ENCODE measurements at places on chromosomes 4 and X.
A peak's percentile ranks its signal among the peaks of the same experiment; 100 is the strongest.

GRCh38 chrX:136584545-136584944 is 52.5 kb downstream of the VGLL1 start:
- DNase-seq: no peak

GRCh38 chr4:54233697-54234496 is 4.8 kb downstream of the PDGFRA start:
- peak; percentile 49 for DNase-seq

GRCh38 chr4:3046162-3046561 is 28.2 kb downstream of the HTT-AS start:
- no peak for DNase-seq

GRCh38 chr4:155694100-155694785 is 27.6 kb downstream of the GUCY1A1 start:
- no peak for DNase-seq

- no peak for DNase-seq
Observed at GRCh38 chrX:135411893-135412292, 9.9 kb upstream of the SMIM10L2A start.

- no peak for DNase-seq
Observed at GRCh38 chr4:2058264-2059045, 672 bp upstream of the NAT8L start.

DNA sequence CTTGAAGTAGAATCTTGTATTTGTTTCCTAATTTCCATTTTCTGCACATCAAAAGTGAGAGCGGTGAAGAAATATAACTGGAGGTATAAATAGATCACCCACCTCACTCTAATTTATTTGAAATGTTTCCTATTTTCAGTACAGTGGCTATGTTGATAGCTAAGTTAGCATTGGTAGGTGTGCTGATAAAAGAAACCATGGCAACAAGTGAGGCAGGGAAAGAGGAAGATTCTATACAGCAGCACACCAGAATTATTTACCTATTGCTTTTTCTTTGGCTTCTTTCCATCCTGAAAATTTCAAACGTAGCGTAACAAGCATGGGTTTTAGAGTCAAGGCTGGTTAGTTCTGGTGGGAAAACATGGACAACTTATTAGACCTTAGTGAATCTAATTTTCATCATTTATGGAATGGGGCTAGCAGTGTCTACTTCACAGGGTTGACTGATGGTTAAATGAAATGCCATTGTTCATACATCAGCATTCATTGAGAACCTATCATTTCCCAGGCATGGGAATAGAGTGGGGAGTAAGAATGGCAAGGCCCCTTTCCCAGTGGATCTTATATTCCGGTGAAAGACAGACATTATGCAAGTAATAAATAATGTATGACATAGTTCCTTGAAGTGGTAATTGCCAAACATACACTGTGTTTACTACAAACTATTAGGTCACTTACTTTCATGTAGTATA is 30.6 kb upstream of the CTSO start:
- no peak for DNase-seq

GRCh38 chrX:45807572-45808425 is 607.1 kb upstream of the DIPK2B start:
- DNase-seq: no peak

DNA sequence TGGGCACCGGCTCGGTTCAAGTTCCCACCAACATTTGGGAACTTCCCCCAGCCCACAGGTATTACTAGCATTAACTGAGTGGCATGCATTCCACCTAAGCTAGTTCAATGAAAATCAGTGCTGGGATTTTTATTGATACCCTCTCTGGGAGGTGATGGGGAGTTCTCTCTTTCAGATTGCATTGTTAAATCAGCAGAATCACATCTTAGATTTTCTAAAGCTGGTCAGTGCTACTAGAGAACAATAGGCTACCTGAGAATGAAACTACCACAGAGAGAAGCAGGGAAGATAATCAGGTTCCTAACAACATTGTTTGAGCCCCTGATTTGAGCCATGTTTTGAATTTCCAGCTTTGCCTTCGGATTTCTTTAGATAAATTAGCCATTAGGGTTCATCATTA is 16.0 kb downstream of the EPGN start:
- DNase-seq: no peak

- DNase-seq: no peak
Observed at GRCh38 chr4:185902654-185903053, 90.7 kb upstream of the SORBS2 start.

- DNase-seq: no peak
Observed at GRCh38 chr4:140839888-140840790, 84.0 kb upstream of the TBC1D9 start.

DNA sequence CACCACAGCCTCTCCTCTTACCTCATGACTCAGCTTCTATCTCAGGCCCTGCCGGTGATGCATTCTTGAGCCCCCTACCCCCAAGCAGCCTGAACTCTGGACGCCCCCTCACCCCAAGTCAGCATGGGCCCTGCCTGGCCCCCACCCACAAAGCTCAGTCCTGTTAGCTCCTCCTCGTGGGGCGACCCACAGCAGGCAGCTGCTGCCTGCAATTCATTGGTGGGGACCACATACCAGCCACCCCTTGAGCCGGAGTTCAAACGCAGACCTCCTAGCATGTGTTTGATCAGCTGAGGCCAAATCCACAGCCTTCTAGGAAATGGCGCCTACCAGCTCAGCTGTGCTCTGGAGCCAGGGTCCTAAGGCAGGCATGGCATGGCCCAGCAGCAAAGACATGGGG is 111.8 kb downstream of the EFNB1 start:
- DNase-seq: no peak

- no peak for DNase-seq
Observed at GRCh38 chr4:102639598-102639997, 121.2 kb downstream of the MANBA start.

GRCh38 chrX:136736690-136737089 is 44.0 kb downstream of the ARHGEF6 start:
- no peak for DNase-seq

DNA sequence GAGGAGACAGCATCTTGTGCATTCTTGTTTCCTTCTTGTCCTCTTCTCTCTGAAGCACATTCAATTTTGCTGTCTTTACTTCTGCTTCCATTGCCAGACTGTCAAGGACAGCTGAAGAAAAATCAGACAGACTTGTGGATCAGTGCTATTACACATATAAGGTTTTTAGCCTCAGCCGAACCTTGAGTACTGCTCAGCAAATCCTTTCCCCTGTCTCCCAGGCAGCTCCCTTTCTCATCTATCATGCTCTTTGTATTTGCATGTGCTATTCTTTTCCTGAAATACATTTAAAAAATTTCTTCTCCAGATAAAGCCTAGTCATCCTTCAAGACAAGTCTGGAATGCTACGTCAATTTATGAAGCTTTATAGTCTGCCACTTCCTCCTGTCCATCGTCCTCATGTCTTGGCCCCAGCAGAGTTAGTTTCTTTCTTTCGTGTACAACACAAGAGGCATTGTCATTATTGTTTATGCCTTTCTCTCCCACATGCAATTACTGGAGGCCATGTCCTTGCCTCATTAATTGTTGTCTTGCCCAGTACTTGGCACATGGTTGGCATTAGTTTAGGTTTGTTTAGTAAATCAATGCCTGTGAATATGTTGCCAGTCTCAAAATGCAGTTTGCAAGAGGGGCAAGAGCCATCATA is 45.1 kb downstream of the ADGRL3 start:
- DNase-seq: no peak

DNA sequence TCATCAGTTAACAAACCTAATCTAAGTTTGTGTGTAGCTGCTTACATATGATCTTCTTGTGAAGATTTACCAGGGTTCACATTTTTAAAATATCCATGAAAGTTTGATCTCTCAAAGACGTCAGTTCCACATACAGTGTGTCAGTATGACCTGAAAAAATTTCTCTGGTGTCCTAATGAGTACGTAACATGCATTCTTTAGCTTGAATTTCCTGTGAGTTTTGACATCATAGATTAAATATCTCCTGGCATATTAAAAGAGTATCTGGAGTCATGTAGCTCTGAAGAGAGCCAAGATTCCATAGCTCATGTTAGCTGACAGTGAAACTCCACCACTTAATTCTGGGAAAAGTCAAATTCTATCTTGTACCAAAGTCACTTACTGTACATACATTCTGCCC is 43.9 kb upstream of the PDLIM5 start:
- no peak for DNase-seq

DNA sequence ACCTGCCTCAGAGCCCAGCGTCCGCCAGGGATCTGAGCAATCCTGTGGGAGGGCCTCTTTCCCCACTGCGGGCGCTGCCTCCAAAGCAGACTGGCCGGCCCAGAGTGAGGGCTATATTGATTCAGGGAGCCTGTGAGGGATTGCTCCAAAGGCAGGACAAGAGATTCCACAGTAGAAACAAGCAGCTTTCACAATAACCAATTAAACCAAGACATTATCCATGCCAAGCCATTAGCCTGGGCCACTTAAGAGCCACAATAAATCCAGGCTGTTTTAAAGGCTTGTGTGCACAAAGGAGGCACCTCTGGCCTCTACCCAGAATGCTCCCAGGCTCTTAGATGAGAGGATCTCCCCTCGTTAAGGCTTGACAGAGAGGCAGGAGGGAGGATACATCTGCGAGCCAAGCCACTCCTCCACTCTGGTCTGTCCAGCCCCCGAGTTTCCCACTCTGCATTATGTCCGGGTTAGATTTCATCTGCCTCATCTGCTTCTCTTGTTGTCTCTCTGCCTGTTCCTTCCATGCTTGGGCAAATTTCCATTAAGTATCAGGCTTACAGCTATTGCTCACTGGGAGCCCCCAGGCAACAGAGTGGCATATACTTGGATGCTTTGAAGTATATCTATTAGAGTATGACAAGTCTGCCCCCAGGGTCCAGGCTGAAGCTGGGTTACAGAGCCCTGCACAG is 357.9 kb downstream of the UNC5C start:
- no peak for DNase-seq

GRCh38 chrX:10008483-10009056 is 41.4 kb downstream of the CLDN34 start:
- no peak for DNase-seq

GRCh38 chrX:7647831-7648230 is 195.1 kb upstream of the VCX start:
- no peak for DNase-seq

DNA sequence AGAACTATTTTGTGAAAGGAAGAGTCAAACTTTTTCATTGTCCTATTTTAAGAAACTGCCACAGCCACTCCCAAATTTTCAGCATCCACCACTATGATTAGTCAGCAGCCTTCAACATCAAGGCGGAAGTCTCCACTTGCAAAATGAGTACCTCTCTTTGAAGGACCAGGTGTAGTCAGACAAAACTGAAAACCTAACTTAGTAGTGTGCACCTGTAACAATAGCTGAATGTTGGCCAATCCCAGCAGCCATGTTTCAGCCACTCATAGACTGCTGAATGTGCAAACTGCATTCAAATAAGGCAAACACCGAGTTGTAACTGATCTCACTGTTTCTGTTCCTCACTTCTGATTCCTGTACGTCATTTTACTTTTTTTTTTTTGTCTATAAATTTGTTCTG is 341.1 kb downstream of the IL15 start:
- DNase-seq: no peak

GRCh38 chr4:3489451-3489962 is 26.4 kb downstream of the DOK7 start:
- DNase-seq: no peak

- no peak for DNase-seq
Observed at GRCh38 chr4:7747062-7747385, 192.6 kb downstream of the AFAP1 start.

DNA sequence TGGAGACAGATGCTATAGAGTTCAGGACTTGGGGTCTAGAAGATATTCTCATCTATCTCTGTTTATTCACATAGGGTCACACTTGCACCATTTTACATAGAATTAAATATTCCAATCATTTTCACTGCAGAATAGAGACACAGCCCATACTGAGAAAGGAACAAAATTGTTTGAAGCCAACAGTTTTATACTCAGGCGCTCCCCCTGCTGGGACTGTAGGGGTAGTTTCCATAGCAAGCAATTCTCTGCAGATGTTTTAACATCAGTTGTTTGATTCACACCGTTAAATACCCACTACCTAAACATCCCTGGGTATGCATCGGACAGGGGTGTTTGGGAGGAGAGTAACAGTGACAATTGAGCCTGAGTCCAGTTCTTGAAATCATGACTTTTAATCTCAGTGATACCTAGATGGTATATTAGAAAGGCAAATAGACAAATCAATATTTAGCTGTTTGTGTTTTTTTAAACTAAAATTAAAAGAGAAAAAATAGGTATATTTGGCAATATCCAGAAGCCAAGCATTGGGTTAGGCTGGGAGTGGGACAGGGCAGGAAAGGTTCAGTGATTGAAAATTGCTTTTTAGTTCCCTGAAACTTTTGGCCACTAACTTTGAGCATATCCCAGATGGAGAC is 33.8 kb downstream of the LONRF3 start:
- DNase-seq: peak; percentile 2

GRCh38 chrX:102345916-102346315 is 93.9 kb downstream of the NXF2B start:
- peak; percentile 51 for DNase-seq

GRCh38 chrX:139738581-139738980 is 30.6 kb upstream of the MCF2 start:
- DNase-seq: no peak

- DNase-seq: no peak
Observed at GRCh38 chr4:10063544-10064300, 42.4 kb upstream of the SLC2A9 start.

GRCh38 chrX:72107320-72107719 is 24.4 kb downstream of the RTL5 start:
- DNase-seq: no peak

DNA sequence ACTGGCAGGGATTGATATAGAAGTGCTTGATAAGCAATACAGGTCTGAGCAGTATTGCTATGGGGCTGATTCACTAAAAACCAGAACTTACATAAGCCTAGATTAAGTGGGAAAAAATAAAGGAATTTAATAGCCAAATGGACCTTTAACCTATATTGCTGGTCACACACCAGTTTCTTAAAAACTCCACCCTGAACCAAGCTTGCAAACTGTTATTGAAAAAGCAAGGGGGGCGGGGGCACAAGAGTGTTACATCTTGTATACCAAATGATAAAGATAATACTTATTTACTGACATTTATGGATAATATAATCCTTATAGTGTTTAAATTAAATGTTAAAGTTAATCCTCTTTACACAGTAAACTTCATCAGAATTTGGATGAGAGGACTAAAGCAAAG is 40.3 kb upstream of the PITX2 start:
- no peak for DNase-seq

DNA sequence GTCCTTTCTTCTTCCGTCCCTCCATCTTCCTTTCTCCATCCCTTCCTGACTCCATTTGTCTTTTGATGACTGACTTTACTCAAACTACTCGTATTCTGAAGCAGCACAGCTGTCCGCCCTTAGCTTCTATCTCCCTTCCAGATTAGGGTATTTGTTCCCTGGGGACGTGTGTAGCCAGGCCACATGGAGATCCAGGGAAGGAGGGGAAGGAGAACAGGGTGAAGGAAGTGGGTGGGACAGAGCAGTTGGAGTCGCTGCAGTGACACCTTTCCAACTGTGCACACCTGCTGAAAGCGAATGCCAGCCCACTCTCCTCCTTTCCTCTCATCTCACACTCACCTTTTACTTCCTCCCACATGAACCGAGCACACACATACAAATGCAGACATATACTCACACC is 323.8 kb downstream of the DCTD start:
- DNase-seq: no peak

DNA sequence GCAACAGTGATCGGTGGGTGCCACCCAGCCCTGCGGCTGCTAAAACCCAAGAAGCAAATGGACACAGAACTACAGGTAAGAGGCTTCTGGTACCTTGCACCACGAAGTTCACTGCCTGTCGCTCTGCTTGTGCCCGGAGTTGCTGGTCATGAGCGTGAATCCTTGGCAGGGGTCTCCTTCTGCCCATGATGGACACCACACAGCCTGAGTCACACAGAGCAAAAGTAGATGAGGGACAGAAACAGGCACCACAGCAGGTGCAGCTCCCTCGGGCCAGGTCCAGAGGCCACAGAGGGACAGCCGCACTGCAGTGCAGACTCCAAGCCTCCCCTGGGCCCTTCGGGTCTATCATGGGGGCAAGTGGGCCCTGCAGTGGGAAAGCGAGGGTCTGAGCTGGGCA is 22.4 kb downstream of the NAT8L start:
- DNase-seq: no peak
